Skeletal muscle cell (primary cell): ENCODE measurements at places on chromosomes 16 and 17.

DNA sequence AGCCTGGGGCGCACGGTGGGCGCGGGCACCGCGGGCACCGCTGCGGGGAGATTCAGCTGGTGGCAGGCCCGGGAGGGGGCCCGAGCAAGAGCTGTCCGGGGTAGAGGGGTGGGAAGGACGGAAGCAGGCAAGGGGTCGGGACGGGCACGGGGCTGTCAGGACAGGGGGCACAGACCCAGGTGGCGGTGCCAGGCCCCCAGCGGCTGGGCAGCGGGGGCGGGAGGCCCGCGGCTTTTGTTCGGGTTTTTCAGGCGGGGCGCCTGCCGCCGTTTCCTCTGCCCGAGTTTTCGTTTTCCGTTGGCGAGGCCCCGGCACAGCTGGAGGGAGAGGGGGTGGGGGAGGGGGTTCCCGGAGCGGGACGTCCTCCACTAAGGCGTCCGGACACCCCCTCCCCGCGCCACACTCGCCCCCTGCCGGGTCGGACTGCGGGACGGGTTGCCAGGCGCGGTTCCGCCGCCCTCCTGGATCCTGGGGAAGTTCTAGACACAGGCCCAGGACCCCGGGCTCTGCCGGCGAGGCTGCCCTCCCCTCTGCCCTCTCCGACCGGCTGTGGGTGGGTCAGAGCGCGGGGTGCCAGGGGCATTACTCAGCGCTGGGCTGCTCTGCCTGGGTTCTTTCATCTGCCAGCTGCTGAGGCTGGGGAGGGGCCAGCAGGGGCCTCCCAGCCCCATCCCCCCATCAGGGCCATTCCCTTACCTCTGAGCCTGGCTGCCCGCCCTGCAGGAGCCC, 543 bp downstream of the ARHGAP23 start:
- no peak for DNase-seq

- no peak for DNase-seq
These were observed 39.4 kb downstream of the LAT start for GRCh38 chr16:29024278-29024677.

DNA sequence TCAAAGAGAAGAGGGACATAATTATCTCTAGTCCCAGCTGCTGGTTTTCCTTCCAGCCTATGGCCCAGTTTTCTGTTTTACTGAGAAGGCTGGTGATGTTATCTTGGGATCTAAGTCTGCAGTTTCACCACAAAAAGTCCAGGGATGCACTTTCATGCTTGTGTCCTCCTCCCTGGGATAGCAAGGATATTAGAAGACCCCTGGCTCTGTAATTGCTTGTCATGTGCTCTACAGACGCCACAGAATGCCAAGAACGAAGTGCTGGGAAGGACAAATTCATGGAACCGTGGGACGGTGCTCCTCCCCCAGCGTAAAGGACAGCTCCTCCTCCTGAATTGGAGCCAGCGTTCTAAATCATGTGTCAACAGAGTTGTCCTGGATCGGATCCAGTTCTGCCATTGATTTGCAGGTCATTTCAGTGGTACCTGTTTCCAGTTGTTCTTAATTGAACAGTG, 8.6 kb downstream of the MAPT start:
- DNase-seq = no peak

DNA sequence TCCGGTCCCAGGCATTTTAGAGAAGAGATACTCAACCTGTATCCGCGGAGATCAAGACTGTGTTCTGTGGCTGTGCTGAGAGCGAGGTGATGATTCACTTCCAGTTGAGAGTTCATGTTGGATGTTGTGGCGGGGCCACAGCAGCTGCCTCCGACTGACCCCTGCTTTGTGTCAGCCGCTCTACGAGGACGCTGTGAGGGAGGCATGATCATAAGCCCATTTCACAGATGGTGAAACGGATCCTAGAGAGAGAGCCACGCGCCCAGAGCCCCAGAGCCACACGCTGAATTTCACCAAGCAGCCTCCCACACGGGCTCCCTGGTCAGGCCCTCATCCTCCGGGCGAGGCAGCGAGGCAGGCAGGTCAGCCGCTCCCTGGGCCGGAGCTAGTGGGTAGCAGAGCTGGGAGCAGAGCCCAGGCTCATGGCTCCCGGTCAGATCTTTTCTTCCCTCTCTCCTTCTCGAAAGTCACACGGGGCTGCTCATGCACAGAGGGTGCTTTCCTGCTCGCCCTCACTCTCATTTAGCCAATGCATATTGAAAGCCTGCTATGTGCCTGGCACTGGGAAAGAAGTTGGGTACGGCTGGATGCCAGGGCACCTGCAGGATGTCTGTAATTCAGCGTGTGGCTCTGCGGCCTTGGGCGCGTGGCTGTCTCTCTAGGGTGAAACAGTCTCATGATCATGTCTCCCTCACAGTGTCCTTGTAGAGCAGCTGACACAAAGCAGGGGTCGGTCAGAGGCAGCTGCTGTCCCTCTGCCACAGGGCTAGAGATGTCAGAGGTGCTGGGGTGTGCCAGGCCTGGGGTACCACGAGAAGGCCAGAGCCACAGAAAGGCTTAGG, 155.6 kb upstream of the CHMP6 start:
- DNase-seq = no peak

GRCh38 chr17:3659541-3660111, 8.8 kb downstream of the TAX1BP3 start:
- peak; percentile 67 for DNase-seq

DNA sequence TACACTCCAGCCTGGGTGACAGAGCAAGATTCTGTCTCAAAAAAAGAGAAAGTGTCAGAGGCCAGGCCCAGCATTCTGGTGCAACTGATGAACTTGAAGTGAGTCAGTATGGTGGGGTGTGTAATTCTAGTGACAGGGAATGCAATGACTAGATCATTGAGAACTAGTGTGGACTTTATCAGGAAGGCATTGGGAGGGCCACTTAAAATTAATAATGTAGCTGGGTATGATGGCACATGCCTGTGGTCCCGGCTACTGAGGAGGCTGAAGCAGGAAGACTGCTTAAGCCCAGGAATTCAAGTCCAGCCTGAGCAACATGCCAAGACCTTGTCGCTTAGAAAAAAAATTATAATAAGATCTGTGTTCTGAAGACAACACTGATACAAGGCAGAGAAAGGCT, 90.8 kb downstream of the STX8 start:
- no peak for DNase-seq

GRCh38 chr17:42408061-42408460, 15.0 kb downstream of the CAVIN1 start:
- no peak for DNase-seq

DNA sequence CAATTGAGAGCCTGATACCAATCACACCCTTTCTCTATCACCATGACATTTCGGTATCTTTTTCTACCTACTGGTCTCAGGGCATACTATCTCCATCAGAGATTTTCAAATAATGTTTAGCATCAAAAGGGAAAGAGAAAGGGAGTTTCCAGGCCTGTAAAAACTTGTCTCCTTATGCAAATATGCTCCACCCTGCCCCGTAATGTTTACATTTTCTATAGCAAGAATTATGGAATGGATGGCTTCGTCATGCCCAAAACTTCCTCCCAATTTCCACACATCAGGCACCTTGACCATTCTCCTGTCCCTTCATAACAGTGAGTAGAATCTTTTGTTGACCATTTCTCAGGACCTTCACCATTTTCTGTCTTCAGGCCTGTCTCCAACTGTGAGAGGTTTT, 30.9 kb upstream of the HLF start:
- no peak for DNase-seq

DNA sequence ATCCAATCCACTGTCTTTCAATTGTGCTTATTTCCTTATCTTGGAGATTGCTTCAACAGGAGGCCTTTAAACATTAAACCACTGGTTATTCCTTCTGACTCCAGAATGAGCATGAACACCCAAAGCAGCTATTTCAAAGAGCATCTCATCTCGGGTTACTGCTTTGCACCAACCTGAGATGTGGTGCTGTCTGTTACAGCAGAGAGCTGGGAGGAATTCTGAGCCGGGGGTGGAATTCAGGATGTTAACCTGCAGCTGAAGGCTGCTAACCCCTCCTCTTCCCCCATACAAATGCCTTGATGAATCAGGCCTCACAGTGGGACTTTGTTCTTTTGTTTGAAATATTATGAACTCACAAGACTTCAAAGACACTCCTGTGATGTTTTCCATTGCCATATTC, 113.1 kb downstream of the SHISA9 start:
- no peak for DNase-seq

GRCh38 chr17:40538019-40538935, 27.0 kb downstream of the CCR7 start:
- DNase-seq = no peak

GRCh38 chr17:50638966-50639713, 4.5 kb downstream of the ABCC3 start:
- DNase-seq = peak; percentile 94

DNA sequence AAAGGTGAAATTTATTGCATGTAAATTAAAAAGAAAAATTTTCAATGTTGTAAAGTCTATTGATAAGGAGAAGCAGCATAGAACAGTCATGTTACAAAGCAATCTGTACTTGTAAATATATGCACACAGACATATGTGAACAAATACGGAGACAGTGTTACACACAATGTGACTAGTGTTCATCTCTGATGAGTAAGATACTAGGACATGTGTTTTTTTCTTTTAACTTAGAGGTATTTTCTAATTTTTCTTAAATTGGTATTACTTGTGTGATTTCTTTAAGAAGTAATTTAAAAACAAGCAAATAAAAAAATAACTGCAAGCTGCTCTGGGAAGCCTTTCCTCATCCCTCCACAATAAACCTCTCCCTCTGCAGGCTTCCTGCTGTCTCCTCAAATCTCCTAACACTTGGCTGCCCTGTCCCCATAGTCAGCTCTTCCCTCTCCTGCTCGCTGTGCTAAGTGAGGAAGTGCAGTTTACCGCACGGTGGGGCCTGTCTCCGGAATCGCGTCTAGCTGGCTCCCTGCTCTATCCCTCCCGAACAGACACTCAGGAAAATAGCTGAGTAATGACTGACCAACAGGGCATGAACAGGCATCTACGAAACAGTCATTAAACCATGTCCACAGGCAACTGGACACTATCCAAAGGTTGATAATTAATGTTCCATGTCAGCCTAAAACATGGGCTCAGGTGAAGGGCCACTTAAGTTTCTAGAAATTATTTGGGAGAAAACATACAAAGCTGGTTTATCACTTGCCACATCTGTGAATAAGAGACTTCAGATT, 35.9 kb downstream of the CMTM4 start:
- DNase-seq = peak; percentile 72

- DNase-seq = no peak
These were observed 47.9 kb downstream of the COPRS start for GRCh38 chr17:31811101-31811500.

GRCh38 chr17:45021607-45022287, 29.7 kb downstream of the DCAKD start:
- DNase-seq = no peak

DNA sequence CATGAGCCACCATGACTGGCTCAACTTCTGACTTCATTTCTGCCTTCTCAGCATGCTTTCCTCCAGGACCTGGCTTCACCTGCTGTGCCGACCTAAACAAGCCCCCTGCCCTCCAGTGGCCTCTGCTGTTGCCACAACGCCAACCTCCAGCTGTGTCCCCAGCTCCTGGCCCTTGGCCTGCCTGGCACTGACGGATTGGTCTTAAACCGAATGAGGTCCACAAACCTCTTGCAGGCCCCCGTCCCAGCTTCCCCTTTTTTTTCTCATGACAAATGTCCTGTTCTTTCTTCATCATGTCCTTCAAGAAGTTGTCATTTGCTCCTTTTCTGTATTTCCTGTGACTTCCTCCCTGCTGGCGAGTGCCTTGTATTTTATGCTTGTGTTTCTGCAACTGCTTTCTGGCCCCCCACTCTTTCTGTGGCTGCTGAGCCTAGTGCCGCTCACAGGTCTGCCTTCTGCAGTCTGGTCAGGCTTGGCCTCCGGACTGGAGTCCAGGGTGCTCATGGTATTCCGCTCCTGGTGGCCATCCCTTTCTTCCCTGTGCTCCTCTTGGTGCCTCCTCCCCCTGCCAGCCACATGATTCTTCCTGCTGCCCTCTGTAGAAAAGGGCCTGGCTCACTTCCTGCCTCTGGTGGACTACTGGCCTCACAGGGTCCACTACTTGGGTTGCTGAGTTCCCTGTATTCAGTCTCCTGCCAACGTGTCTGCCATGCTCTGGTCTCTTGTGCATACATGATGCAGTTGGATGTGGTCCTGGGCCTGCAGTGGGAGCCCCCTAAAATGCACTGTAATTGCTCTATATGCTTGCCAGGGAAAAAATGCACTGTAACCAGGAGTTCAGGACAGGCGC, 2.9 kb downstream of the ATP6V0C start:
- DNase-seq = no peak

DNA sequence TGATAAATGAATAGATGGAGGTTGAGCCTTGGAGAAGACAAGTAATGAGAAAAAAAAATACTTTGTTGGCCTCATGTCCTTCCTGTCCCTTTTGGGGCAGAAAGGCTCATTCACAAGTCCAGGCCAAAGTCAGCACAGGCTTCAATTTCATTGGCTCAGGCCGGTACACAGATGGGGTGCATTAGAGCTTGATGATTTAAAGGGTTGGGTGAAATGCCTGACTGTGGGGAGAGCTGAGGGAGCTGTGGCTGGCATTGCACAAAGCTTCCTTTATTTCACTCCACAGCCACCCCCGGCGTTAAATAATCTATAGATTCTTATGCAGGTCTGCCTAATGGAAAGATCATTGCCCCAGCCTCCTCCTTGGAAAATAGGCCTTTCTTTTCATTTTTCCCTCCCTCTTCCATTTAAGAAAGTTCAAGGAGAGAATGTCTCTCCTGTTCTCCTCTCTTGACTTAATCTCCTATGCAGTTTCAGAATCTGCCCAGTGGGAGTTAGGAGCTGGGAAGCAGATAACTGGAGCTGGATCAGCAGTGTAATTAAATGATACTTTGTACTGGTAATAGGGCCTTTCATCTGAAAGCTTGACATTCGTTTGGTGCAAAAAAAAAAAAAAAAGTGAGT, 24.4 kb downstream of the YPEL2 start:
- no peak for DNase-seq

DNA sequence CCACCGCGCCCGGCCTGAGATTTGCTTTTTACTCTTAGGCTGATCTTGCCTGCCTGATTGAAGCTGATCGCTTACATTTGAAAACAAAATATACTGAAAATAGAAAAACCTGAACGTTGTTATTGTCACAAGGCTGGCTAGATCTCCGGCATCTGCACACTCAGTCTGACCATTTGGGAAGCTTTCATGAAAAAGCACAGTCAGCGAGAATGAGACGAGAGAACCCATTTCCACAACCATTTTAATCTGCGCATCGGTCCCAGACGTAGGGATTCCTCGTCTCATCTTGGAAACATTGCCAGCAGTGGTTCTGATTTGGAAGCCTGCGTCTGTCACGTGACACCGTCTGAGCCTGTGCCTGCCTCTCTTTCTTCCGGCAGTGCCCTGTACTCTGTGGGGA, 20.9 kb downstream of the SPG7 start:
- DNase-seq = no peak

GRCh38 chr17:61729690-61730268, 133.5 kb downstream of the BRIP1 start:
- DNase-seq = no peak

GRCh38 chr16:52424591-52424990, 122.4 kb downstream of the TOX3 start:
- DNase-seq = no peak
